ENCODE measurements at places on chromosomes 12 and 14.

GRCh38 chr14:55160989-55161388 lies 30.4 kb downstream of the DLGAP5 start:
- DNase-seq, result peak; percentile 42

DNA sequence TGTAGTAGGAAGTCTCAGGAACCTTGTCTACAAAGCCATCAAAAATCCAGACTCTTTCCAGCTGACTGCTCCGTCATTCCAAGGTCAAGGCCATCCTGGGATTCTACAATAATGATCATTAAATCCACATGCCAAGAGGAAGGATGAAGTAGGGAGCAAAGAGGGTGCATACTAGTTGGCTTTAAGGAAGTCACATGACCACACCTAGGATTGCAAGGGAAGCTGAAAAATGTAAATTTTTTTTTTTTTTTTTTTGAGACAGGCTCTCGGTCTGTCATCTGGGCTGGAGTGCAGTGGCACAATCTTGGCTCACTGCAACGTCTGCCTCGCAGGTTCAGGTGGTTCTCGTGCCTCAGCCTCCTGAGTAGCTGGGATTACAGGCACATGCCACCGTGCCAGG lies 7.3 kb upstream of the MRPL42 start:
- no peak for DNase-seq

DNA sequence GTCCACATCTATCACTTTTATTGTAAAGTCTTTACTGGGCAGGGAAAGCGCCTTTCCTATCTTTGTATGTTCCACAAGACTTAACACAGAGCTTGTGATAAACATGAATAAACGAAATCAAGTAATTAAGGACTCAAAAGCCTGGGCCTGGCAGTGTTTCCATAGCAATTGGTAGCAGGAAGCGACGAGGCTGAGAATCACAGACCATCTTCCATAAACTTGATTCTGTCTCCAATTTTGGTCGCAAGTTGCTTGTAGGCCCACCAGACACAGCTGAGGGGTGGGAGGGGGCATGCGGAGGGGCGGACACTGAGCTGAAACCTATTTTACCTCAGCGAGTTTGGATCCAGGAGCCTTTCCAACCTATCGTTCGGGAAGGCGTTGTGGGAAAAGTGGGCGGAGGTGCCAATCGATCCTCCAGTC lies 302 bp downstream of the CCDC38 start:
- no peak for DNase-seq

DNA sequence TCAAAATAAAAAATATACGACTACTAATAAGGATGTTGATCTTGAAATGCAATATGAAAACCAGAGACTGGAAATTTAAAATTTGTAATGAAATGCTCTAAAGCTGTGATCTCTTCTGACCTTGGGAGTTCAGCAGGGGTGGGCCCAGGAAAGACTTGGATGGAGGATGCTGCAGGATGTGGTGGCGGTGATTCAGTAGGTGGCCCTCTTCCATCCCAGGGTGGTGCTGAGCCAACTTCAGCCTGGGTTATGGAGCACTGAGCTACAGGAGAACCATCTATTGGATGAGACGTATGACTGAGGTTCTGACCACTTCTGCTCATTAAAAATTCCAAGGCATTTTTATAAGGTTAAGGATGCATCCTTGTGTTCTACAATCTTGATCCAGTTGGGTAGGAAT lies 6.9 kb upstream of the PDE3A start:
- no peak for DNase-seq

- peak; percentile 86 for DNase-seq
These were observed 1.1 kb downstream of the POLR3B start for GRCh38 chr12:106358396-106359241.

DNA sequence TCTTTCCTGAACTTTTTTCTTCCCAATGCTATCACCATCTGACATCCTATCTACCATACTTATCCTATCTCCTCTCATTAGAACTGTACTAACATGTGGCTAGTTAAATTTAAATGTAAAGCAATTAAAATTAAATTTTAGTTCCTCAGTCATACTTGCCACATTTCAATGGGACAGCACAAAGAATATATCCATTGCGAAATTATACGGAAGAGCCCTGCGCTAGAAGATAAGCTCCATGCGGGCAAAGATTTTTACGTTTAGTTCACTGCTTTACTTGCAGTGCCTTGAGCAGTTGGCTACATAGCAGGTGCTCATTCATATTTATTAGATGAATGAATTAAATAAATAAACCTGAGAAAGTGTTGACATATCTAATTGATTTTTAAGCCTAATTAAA lies 33.1 kb downstream of the SEC23A start:
- no peak for DNase-seq

DNA sequence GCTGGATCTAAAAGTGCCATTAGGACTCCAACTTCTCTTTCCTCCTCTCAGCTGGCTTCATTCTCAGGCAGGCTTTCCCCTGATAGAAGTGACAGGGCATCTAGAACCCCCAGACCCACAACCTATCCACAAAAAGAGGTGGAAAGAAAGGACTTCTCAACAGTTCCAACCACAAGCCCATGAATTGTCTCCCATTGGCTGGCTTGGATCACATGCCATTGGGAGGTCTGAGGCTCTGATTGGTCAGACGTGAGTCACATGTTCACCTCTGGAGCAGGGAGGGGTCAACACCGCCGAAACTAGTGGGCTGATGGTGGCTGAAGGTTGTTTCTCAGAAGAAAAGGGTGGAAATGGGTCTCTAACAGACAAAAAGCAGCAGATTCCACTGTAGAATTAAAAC lies 47.2 kb downstream of the DRAM1 start:
- DNase-seq, result peak; percentile 48

- DNase-seq, result no peak
These were observed 554 bp upstream of the ATF7 start for GRCh38 chr12:53626702-53627169.

GRCh38 chr14:62956413-62956812 lies 88.8 kb downstream of the KCNH5 start:
- no peak for DNase-seq

DNA sequence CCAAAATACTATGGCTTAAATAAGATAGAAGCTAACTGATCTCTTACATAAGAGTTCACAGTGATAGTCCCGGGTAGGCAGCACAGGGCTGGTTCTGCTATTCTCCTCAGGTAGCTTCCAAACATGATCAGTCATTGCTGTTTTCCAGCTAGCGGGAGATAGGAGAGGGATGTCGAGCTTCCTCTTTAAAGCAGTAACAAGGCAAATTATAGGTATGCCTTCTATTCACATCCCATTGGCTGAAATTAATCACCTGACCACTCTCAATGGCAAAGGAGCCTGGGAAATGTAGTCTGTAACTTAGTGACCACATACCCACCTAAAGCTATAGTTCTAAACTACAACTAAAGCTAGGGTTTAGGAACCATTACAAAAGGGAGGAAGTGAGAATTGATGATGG lies 34.5 kb upstream of the VRK1 start:
- peak; percentile 63 for DNase-seq

All from iris pigment epithelial cell (primary cell).